Lung (tissue), 17 donors: ENCODE measurements at places on chromosomes 4 and X.

DNA sequence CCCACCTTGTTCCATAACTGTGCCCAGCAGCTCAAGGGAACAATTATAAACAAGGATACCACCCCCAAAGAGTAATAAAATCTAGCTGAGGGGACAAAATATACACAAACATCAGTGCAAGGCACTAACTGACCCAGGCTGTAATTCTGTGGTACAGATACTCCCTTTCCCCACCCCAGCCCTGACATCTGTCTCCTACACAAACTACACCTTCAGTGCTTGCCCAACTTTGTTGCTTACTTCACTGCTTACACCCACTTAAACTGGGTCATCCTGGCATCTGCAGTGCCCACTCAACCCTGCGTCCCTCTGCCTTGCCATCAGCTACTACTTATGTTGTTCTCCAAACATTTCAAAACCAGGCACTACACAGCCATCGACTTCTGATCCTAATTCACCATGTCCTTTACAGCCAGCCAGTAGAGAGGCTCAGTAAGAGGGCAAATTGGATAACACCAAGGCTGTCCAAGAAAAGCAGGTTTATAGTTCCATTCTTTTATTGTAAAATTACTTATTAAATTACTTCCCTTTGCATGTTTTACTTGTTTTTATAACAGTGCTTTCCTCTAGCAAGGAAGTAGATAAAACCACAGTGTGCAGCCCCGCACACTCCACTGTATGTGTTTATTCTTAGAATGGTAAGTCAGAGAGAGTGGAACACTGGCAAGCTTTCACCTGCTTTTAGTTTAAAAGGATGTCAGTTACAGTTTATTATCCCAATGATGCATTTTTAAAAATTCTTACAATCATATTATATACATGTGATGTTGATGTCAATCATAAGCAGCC lies 149.6 kb downstream of the INPP4B start:
- DNase-seq: no peak

DNA sequence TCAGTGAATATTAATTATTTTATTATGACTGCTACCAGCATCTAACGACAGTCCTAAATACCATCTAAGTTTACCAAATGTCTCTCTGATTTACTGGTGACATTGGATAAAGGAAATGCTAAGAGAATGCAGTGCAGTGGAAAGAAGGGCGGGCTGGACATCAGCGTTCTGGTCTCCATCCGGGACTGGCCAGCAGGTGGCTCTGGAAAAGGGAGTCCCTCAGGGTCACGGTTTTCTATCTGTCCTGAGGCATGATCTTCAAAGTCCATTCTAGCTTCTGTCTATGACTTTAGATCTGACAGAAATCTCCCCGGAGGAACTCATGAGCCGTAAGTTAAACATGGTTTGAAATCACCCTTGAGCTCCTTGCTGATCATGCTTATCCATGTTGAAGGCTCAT lies 3.3 kb downstream of the TRIM2 start:
- DNase-seq: no peak

- no peak for DNase-seq
These were observed 62.9 kb upstream of the SLC7A11 start for GRCh38 chr4:138305050-138305449.

DNA sequence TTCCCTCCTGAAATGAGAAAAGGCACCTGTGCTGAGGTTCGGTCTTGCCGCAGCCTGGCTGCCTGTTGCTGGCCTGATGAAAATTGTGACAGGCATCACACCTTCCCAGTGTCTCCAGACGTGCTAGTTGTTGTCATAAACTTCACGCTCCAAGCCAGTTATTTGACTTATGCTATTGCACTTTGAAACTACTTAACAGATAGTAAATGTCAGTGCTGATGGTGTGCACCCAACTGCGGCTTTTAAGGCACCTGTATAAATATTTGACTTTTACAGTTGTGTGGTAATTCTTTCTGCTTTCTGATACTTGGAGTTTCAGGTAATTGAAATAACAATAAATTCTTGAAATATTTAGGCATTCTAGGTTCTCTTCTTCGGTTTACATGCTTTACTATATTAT lies 1.8 kb downstream of the WWC2 start:
- peak; percentile 33 for DNase-seq

DNA sequence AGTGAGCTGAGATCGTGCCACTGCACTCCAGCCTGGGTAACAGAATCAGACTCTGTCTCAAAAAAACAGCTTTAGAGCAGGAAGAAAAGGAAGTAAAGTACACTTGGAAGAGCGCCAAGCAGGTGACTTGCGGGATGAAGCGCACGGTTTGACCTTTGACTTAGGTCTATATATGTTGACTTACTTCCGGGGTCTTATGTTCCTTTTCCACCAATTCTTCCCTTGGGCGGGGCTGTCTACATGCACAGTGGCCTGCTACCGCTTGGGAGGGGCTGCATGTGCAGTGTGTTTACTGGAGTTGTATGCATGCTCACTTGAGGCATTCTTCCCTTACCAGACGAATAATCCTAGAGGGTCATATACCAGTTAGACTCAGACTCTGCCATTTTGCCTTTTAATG lies 108.6 kb downstream of the APOOL start:
- no peak for DNase-seq

GRCh38 chr4:189293459-189293858 lies 647.2 kb upstream of the FRG1 start:
- DNase-seq: no peak

- DNase-seq: peak; percentile 13
These were observed 143.4 kb upstream of the VCX3A start for GRCh38 chrX:6678313-6678712.

DNA sequence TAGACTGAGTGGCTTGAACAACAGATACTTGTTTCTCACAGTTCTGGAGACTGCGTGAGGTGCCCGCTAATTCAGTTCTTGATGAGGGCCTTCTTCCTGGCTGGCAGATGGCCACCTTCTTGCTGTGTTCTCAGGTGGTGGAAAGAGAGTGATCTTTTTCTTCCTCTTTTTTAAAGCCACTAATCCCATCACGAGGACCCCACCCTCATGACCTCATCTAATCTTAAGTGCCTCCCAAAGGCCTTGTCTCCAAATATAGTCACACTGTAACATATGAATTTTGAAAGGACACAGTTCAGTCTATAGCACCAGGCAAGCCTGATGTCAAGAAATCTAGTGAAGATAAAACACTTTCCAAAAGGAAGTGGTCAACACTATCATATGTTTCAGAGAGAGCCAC lies 12.4 kb downstream of the VAMP7 start:
- no peak for DNase-seq

DNA sequence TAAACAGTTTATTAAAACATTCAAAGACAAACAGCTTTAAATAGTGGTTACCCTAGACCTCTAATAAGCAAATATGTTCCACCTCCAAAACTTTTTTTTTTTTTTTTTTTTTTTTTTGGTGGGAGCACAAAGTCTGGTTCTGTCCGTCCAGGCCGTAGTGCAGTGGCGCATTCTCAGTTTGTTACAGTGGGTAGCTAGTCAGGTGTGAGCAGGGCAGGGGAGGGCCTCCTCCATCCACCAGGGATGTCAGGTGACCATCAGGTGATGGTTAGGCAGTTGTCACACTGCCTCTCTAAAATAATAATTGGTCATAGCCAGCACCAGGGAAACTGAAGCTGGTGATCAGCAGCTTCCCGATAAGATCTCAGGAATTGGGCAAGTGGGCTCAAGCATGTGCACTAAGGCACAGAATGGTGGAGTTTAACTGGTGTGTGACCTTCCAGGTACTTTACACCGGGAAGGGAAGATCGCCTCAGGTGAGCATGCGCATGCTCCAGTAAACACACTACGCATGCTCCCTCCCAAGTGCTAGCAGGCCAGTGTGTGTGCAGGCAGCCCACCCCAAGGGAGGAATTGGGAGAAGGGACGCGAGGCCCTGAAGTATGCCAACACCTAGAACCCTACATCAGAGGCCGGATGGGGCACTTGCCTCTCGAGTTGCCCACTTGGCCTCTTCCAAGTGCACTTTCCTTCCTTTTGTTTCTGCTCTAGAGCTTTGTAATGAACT lies 27.2 kb downstream of the TNIP2 start:
- DNase-seq: no peak

GRCh38 chr4:38109370-38109769 lies 149.2 kb downstream of the PTTG2 start:
- DNase-seq: no peak

GRCh38 chr4:12852338-12853307 lies 631.5 kb downstream of the RAB28 start:
- DNase-seq: peak; percentile 28

- peak; percentile 95 for DNase-seq
These were observed 2.1 kb upstream of the FAT1 start for GRCh38 chr4:186725469-186726425.

DNA sequence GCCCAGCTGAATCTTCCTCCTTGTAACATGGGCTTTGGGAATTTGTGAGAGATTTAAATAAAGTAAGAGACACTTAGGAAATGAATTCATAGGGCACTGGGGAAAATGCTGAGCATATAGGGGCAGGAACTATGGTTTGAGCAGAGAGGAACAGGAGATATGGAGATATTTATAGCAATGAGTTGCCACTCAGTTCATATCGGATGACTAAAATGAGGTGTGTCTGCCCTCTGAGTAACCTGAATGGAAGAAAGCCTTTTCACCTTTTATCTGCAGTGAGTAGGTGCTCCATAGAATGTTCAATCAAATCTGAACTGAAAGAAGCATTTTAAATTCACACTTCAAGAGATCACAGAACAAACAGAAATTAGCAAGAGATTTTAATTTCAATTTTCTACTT lies 105.7 kb downstream of the CEP44 start:
- DNase-seq: no peak

GRCh38 chrX:41245641-41246040 lies 88.3 kb upstream of the DDX3X start:
- DNase-seq: no peak

- DNase-seq: no peak
These were observed 21.3 kb upstream of the FTHL17 start for GRCh38 chrX:31092970-31093638.

DNA sequence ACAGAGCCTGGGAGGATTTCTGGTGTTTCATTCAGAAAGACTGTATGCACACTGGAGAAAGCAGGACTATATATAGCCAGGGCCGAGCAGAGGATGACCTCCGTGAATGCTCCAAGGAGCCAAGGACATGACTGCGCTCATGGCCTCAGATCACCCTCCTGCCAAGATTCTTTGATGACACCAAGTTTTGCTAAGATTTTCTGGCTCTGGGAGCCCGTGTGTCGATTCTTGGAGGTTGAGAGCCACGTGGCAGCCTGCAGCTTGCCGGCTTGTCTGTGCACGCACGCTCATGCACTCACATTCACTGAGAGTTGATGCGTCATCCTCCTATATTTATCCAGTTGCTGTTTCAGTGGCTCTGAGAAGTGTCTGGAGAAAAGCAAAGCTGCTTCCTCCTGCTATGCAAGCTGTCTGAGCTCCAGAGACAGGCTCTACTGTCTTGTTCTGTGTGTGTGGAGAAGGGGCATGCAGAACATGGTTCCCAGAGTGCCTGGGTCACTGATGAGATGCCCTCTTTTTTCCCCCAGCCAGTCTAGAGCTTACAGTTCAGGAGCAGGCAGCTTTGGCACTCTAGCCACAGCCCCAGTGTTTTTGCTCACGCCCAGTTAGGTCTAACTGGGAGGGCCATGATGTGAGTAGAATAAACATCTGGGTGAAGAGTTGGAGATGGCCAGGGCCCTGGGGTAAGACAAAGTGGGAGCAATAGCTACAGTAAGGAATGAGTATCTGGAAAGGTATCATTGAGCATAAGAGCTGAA lies 64.9 kb upstream of the SCOC start:
- peak; percentile 30 for DNase-seq

GRCh38 chr4:168723569-168723968 lies 226.7 kb downstream of the PALLD start:
- no peak for DNase-seq

GRCh38 chr4:72107456-72107855 lies 75.7 kb downstream of the NPFFR2 start:
- no peak for DNase-seq

GRCh38 chrX:50075630-50076339 lies 125.0 kb downstream of the AKAP4 start:
- no peak for DNase-seq

GRCh38 chrX:102599951-102600579 lies 750 bp downstream of the ARMCX5 start:
- peak; percentile 66 for DNase-seq

- no peak for DNase-seq
These were observed 1.5 kb upstream of the UGT2A3 start for GRCh38 chr4:68953056-68953596.

- DNase-seq: peak; percentile 45
These were observed 5.2 kb downstream of the TLR3 start for GRCh38 chr4:186074189-186074588.

DNA sequence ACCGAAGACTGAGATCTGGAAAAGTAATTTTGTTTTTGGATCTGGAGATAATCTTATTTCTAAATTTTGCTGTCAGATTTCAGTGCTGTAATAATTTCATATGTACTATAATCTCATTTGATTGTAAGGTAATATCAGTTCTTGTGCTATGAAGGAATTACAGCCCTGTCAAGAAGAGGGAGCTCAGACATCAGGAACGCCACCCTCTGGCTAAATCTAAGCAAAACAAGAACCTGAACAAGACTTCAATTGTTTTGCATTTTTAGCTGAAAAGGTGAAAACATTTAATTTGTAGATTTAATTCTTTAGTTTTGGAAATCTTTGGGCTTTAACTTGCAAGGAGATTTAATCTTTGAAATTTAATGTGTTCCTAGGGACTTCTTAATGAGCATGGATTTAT lies 525.4 kb upstream of the HS3ST1 start:
- peak; percentile 36 for DNase-seq

- no peak for DNase-seq
These were observed 148.9 kb upstream of the EPHA5 start for GRCh38 chr4:65819192-65819591.

DNA sequence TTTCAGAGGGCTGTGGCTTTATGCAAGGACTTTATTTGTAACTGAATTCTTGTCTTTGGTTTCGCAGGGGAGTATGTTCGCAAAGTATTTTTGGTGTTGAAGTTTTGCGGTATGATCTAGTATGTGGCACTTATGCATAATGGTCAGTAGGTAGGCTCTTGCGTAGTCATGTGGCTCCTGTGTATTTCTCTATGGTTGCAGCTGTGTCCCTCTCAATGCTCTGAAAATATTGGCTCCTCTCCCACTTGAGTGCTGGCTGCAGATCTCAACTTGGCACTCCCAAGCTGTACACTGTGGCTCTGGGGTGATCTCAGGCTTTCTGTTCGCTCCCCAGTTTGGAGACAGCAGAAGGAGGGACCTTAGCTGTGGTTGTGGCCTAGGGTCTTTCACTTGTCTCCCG lies 24.8 kb downstream of the ARMCX5 start:
- DNase-seq: peak; percentile 17
